ENCODE measurements at places on chromosomes 12 and 14.

DNA sequence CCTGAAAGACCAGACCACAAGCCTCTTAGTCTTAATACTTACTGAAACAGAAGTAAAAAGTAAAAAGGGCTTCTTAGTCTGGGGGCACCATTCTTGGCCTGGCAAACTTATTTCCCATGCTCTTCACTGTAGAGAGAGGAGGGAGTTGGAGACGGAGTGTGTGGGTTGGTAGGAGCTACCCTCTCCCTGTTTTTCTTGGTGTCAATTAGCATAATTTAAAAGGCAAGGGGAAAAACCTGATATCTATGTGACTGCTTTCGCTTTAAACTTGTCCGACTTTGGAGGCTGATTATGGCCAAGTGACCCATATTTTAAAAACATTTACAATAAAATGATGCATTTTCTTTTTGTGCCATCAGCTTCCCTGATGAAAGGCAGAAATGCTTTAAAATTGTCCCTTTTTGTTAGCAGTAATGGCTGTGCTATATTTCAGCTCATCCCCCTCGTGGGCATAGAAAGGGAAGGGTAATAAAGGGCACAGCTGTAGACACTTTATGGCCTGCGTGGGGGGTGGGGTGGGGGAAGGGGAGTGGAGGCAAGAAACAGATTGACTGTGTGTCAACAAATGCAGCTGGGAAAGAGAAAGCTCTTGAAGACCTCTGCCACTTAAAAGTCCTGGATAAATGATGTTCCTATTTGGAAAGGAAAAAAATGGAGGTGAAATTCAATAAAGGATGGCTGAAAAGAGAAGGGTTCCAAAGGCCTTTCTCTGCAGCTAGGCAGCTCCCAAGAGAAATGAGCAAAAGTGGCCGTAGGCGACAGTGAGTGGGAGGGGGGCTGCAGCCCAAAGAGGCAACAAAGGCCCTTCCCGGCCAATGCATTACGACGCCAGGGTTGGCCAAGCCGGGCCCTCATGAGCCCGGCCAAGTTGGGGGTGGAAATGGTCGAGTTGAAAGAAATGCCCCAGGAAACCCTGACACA is 57.5 kb upstream of the TMEM263 start:
- ATAC-seq = no peak

- ATAC-seq = no peak
Observed at GRCh38 chr12:123139926-123140675, 10.8 kb downstream of the PITPNM2 start.

DNA sequence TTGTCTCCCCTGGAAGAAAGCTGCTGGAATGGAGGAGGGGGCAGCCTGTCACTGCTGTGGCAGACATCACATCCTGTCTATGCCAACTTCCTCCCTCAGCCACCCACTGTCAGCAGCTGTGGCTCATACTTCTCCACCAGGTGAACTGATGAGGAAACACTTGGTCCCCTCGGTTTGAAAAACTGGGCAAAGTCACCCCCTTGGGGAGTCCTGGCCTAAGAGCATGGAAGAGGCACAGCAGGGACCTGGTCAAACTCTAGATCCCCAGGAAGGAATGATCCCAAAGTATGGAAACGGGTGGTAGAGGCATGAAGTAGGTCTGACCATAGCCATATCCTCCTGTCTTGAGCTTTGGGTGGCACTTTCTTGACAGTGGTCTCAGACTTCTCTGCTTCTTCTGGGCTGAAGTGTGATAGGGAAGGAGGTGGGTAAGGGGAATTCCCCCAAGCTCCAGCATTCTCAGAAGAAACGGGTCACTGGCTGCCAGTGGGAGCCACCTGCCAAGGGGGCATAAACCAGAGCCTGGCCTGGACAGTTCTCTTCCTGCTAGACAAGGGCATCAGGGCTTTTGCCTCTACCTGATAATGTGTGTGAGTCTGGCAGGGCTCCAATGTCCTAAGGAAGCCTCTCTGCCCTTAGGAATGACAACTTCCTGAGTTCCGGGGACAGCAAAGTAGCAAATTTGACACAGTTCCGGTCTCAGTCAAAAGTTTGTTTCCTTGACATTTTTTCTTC is 36.0 kb downstream of the FMNL3 start:
- peak; percentile 65 for ATAC-seq

DNA sequence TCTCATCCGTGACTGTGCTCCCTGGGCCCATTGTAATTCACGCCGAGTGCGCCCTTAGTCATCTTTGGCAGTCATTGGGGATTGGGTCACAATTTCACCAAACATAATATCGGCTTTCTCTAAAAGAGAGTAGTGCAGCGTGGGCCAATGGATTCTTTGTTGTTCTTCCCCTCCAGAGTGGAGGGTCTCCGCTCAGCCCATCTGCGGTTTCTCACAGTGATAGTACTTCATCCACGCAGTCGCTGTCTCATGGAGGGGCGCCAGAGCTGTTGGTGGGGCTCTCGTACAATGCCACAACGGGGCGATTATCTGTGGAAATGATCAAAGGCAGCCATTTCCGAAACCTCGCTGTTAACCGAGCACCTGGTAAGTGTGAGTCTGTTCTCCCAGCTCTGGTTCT is 321.8 kb downstream of the SNAPC1 start:
- ATAC-seq = no peak

DNA sequence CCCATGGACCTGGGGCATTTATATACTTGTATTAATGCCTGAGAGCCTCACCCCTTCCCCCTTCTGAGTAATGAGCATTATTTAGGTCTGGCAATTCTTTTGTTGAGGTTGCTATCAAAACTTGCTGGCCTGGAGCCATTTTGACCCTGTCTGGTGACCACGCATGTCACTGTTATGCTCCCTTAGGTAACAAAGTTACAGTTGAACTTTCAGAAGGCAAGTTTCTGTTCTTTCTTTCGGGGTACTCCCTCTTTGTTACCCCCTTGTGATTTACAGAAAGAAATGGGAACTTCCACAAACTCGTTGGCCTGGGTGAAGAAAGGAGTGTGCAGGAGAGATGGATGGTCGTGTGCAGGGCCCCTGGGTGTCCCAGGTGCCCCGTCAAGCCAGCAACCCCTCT is 305.4 kb downstream of the DPF3 start:
- ATAC-seq = no peak

GRCh38 chr12:103334466-103334865 is 161.3 kb downstream of the C12orf42 start:
- no peak for ATAC-seq

- no peak for ATAC-seq
Observed at GRCh38 chr14:78363008-78363407, 192.8 kb downstream of the NRXN3 start.

DNA sequence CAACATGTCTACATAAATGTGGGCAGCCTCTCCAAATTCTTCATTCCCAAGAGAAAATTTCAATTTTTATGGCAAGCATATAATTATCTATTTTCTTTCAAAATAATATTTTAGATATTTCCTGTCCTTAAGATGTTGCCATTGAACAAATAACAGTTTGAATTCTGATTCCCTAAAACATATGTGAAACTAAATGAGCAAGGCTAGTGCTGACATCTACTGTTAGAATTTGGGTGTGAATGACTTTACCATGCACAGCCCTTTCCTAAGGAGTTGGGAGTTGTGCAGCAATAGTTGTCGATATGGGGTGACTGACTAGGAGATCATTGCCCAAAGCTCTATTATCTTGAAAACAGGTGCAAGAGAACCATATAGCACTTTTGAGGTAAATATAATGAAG is 108.2 kb upstream of the SLC38A4 start:
- ATAC-seq = no peak

GRCh38 chr14:101707863-101708620 is 53.5 kb upstream of the PPP2R5C start:
- no peak for ATAC-seq

- no peak for ATAC-seq
Observed at GRCh38 chr14:60771117-60771516, 36.6 kb downstream of the MNAT1 start.

DNA sequence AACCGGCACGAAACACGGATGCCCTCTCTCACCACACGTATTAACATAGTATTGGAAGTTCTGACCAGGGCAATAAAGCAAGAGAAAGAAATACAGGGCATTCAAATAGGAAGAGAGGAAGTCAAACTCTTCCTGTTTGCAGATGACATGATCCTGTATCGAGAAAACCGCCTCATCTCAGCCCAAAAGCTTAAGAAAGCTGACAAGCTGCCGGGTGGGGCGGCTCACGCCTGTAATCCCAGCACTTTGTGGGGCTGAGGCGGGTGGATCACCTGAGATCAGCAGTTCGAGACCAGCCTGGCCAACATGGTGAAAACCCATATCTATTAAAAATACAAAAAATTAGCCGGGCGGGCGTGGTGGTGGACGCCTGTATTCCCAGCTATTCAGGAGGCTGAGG is 17.7 kb downstream of the OR6S1 start:
- ATAC-seq = no peak

DNA sequence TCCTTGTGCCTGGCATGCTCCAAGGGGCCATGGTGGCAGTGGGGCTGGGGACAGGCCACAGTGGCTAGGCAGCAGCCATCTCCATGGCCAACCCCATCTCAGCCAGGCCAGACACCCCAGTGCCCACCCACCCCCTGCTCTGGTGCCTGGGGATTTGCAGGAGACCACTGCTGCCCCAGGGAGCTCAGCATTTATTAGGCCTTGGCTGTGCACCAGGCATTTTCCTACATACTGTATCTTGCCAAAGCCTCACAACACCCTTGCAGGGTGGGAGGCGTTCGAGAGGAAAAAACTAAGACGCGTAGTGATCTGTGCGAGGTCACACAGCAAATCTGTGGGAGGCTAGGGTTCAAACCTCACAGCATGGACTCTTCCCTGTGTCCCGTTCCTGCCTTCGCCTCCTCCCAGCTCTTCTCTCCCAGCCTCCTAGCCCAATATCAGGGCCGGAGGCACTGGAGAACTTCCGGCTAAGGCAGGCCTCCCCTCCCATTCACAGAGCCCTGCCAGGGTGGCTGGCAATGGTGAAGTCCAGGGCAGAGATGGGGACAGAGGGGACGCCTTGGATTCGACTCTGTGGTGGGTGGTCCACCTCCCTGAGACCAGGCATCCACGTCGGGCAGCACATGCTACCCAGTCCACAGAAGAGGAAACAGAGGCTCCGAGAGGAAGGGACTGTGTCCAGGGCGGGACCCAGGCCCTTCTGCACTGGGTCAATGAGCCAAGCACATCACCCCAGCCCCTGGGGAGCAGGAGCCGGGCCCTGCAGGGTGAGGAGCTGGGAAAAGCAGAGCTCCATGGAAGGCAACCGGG is 57.4 kb downstream of the FAM222A start:
- no peak for ATAC-seq

DNA sequence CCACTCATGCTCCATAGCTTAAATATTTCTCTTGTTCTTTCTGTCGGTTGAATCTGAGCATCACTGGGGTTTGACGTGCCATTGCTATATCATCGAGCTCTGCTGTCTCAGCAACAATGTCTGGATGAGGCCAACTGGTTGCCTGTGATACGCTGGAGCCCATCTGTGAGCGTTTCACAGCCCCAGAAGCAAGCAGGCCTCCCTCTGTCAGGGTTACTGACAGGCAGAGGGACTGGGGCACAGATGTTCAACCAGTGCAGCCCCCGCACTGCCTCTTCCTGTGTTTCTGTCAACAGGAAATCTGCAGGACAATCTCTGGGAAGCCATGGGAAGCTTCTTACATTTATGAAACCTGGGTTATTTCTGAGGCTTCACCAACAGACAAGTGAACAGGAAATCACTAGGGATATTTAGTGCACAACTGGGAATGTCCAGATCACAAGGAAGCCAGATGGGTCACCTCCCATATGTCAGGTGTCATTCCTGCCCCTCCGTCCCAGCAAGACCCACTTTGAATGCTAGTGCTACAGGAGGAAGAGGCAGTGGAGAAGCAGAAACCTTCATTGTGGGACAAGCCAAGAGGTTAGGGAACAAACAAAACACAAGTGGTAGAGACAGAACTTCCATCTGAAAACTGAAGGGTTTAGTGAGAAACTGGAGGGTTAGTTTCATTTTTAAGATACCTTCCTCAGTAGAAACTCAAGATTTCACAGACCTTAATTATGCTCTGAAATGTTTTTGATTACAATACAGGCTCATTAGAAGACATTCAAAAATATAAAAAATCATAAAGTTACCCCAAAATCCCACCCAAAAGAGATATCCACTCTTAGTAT is 24.1 kb downstream of the DMAC2L start:
- no peak for ATAC-seq

GRCh38 chr12:3777206-3777809 is 24.4 kb upstream of the CRACR2A start:
- ATAC-seq = no peak

GRCh38 chr12:89662623-89663022 is 46.0 kb downstream of the ATP2B1 start:
- no peak for ATAC-seq

- no peak for ATAC-seq
Observed at GRCh38 chr12:1619587-1619986, 9.4 kb upstream of the WNT5B start.

DNA sequence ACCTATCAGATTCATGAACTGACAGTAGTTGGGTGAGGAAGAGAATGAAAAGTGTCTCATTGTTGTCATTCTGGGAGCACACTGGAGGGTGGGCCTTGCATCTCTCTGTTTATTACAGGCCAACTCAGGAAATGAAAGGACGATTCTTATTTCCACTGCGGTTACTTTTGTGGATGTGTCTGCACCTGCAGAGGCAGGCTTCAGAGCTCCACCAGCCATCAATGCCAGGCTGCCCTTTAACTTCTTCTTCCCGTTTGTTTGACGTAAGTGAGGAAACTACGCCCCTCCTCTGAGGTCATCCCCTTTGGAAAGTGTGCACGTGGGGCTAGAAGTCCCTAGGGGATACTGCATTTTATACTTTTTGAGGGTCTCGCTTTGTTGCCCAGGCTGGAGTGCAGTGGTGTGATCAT is 33.7 kb downstream of the TCTN1 start:
- peak; percentile 80 for ATAC-seq

- no peak for ATAC-seq
Observed at GRCh38 chr12:45731190-45731775, 1.8 kb downstream of the ARID2 start.

- ATAC-seq = no peak
Observed at GRCh38 chr14:38948171-38948570, 154.9 kb downstream of the SEC23A start.

GRCh38 chr12:65630555-65630954 is 193.7 kb upstream of the HMGA2 start:
- no peak for ATAC-seq

DNA sequence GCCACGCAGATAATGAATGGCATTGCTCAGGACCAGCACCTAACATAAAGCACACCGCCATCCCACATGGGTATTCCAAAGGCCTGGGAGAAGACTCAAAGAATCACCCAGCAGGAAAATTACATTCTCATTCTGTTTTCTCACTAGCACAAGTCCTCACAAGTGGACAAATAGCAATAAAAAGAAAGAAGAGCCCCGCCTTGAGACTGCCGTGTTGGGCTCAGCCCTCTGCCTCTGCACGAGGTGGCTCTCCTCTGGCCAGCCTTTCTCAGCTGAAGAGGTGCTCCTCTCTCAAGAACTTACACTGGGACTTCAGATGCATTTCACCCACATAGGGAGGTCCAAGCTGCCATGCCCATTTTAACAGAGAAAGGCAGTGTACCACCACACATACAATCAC is 207.5 kb downstream of the SPTSSA start:
- ATAC-seq = no peak

DNA sequence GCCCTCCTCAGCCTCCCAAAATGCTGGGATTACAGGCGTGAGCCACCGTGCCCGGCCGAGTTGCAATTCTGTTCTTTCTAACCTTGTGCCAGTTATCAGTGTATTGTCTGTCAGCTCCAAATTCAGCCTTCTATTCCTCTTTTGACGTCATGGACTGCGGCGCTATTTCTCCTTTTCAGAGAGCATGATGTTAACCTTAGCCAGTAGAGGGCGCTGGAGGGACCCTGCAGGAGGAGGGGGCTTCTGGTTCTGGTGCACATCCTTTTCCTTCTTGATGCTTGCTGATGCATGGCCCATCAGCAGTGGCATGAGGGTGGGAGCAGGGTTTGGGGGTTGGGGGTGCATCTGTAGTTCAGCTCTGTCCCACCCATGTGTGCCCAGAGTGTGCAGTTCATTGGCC is 179.3 kb upstream of the RMST start:
- no peak for ATAC-seq

Measured in activated CD4-positive, CD25-positive, alpha-beta regulatory T cell treated with anti-CD3 and anti-CD28 coated beads, Interleukin-2, amount 50 U/mL, for 24 hours (primary cell).